Natural killer cell treated with Interleukin-12 subunit alpha and Interleukin-12 subunit beta and Interleukin-15 and Interleukin-18, amount 100 ng/mL, for 72 hours (primary cell): ENCODE measurements at places on chromosomes 12 and 14. TPM values are rescaled to one million over a fixed set of nuclear protein-coding genes. Genes with fewer than 3 reads are reported as not detected.

- no peak for DNase-seq
Observed at GRCh38 chr14:65210118-65210821, 108.0 kb upstream of the MAX start.

DNA sequence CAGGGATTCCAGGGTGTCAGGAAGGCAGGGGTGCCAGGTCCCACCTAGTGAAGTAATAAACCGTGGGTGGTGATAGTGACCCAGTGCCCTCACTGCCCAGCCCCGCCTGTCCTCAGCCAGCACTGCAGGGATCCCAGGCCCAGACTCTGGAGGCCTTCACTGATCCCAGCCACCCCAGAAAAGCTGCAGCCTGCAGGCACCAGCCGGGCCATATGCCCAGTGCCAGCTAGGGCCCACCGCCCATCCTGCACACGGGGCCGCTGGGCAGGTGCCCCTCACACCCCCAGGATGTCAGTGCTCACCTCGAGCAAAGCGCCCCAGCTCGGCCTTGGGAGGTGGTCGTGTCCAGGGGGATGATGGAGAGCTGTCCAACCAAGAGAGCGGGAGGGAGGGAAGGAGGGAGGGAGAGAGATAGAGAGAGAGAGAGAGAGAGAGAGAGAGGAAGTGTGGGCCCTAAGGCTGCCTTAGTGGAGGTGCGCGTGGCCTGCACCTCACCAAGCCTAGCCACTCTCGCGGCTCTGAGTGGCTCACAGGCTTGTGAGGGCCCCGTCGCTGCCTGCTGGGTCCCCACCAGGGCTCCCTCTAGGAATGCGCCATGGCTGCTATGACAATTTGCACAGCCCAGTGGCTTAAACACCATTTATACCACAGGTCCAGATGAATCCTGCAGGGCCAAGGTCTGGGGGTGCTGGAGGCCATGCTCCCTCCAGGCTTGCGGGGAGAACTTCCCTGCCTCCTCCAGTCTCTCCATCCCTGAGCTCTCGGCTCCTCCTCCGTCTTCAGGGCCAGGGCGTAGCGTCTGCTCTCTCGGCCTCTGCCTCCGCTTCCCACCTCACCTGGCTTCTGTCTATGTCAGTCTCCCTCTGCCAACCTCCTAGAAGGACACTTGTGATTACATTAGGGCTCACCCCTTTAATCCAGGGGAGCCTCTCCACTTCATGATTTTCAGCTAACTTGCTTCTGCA, 401.0 kb downstream of the TMEM121 start:
- no peak for DNase-seq

Gene RNF212B
- total RNA-seq = not detected

GRCh38 chr12:125512541-125513298, 447.5 kb downstream of the AACS start:
- DNase-seq = no peak

GRCh38 chr14:53542732-53543131, 389.6 kb upstream of the DDHD1 start:
- no peak for DNase-seq

Gene TAS2R19
- 11.7 TPM for total RNA-seq
